ENCODE measurements at places on chromosomes 12 and 14.

GRCh38 chr12:80715713-80716249 lies 931 bp upstream of the MYF5 start:
- no peak for DNase-seq

GRCh38 chr12:49524660-49525324 lies 14.0 kb upstream of the KCNH3 start:
- no peak for DNase-seq

GRCh38 chr14:71267007-71267513 lies 359.8 kb downstream of the PCNX1 start:
- DNase-seq: no peak

- no peak for DNase-seq
These were observed 94.4 kb upstream of the PLEKHG7 start for GRCh38 chr12:92608151-92609091.

DNA sequence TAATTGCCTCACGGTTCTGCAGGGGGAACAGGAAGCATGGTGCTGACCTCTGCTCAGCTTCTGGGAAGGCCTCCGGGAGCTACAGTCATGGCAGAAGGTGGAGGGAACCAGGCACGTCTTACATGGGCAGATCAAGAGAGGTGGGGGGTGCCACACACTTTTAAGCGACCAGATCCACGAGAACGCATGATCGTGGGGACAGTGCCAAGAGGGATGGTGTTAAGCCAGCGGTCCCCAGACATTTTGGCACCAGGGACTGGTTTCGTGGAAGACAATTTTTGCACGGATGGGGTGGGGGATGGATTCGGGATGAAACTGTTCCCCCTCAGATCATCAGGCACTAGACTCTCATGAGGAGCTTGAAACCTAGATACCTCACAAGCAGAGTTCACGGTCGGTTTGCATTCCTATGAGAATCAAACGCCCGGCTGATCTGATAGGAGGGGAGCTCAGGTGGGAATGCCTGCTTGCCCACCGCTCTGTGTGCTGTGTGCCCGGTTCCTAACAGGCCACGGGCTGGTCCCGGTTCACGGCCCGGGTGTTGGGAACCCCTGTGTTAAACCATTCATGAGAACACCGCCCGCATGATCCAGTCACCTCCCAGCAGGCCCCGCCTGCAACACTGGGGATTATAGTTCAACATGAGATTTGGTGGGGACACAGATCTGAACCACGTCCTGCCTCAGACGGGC lies 96.9 kb downstream of the ADGRD1 start:
- DNase-seq: no peak

DNA sequence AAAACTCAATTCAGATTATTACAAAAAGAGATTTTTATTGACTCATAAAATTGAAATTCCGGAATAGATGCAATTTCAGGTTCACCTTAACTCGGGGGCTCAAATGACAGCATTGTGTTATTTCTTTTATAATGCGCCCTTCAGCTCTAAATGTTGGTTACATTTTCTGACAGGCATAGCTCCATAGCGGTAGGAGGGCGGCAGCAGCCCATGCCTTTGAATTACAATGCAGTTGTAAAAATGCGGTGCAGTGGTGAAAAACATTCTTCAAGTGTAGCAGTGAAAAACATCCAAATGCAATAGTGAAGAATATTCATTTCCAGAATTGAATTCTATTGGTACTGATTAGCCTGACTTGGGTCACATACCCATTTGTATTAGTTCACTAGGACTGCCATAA lies 215.3 kb upstream of the PKP2 start:
- no peak for DNase-seq

All from bone marrow (tissue), 2 donors.